ENCODE measurements at places on chromosomes 3 and 15.

- DNase-seq: no peak
These were observed 251.2 kb upstream of the CTDSPL start for GRCh38 chr3:37610529-37610928.

- DNase-seq: no peak
These were observed 23.8 kb upstream of the ZNF148 start for GRCh38 chr3:125398952-125399351.

- no peak for DNase-seq
These were observed 56.7 kb upstream of the CNTN4 start for GRCh38 chr3:2041931-2042330.

DNA sequence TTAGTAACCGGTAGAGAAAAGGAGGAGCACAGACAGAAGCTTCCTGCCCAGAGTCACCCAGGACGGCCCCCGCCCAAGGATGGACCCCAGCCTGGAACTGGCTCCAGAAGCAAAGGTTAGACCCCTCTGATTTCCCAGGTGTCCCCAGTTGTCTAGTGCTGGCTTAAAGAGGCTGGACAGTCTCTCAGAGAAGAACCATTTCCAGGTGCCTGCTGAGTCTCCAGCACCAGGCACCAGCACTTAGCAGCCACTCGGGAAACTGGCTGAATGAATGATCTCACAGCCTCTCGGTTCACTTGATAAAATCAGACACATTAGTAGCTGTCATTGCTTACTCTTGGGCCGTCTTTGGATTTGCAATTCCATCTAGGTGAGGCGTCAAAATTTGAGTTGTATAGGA is 139.7 kb upstream of the HES1 start:
- no peak for DNase-seq

- peak; percentile 12 for DNase-seq
These were observed 165.6 kb downstream of the GMNC start for GRCh38 chr3:190696777-190697501.

DNA sequence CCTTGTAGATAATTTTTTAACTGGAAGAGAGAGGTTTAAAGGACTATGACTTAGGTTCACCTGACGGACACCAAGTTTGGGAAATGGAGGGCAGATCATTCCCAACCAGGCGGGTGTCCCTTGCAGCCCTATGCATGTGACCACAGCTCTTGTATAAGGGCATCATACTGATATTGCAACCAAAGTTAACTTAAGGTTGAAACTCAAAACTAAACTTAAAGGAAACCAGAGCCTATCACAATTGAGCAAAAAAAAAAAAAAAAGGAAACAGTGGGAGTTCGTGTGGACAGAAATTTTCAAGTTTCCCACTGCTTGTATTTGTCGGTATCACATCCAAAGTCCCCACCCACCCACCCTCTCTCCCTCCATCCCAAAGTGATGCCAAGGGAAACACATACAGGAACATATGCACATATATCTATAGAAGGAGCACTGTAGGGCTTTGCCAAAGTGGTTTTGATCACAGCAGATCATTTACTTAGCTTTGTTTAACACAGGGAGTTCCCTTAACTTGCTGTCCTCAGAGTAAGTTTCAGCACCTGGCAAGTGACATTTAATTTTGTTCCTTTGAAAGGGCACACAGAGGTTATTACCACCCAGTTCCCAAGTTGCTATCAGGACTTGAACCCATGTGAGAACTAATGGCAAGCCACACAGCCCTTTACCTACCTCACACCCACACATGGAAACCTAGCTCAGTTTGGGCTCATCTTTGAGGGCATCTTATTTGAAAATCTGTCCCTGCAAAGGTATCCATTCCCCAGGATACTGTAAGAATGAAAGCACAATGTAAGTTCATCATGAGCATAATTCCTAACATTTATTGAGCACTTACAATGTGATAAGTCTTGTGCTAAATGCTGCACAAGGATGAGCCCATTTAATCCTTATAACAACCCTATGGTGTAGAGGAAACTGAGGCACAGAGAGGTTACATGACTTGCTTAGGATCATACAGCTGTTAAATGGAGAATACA is 204.5 kb upstream of the CMC1 start:
- DNase-seq: no peak

DNA sequence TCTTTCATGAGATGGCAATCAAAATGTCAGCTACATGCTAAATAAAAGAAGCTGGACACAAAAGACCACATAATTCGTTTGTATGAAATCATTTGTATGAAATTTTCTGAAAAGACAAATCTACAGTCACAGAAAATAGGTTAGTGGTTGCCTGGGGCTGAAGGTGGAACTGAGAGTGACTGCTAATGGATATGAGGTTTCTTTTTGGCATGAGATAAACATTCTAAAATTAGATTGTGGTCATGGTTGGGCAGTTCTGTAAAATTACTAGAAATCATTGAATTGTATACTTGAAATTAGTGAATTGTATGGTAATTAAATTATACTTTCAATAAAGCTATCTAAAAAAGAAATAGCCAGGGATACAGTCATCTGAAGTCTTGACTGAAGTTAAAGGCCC is 2.7 kb upstream of the DMXL2 start:
- DNase-seq: no peak

DNA sequence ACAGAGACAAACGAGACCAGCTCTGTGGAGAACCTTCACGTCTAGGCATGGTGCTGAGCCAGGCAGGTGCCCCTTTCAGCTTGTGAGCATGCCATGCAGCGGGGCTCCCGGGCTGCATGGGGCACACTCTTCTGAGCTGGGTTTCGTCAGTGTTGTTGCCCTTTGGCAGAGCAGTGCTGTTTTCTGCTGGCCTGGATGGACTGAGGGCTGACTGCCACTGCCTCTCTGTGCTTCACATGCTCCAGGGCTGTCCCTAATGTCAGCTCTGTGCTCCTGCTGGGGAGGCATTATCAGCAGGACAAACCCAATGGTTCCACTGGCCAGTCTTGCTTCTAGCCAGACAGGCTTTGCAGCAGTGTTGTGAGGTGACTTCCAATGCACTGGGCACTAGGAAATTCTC is 9.5 kb downstream of the GASK1A start:
- DNase-seq: no peak

DNA sequence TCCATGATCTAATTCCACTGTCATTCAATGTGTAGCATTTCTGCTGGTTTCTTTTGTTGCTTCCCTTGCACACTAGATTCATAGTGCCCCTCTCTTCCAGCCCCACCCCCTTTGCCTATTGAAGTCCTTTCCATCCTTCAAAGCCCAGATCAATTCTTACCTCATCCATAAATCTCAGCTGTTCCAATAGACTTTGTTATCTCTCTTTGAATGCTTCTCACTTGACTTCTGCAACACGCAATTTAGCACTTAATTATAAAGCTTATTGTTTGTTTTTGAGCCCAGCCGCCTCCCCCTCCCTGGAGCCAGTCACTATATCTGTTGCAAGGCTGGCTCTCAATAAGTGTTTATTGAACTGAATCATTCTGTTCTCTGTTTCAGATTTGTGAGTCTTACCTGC is 174.6 kb upstream of the TBL1XR1 start:
- no peak for DNase-seq

DNA sequence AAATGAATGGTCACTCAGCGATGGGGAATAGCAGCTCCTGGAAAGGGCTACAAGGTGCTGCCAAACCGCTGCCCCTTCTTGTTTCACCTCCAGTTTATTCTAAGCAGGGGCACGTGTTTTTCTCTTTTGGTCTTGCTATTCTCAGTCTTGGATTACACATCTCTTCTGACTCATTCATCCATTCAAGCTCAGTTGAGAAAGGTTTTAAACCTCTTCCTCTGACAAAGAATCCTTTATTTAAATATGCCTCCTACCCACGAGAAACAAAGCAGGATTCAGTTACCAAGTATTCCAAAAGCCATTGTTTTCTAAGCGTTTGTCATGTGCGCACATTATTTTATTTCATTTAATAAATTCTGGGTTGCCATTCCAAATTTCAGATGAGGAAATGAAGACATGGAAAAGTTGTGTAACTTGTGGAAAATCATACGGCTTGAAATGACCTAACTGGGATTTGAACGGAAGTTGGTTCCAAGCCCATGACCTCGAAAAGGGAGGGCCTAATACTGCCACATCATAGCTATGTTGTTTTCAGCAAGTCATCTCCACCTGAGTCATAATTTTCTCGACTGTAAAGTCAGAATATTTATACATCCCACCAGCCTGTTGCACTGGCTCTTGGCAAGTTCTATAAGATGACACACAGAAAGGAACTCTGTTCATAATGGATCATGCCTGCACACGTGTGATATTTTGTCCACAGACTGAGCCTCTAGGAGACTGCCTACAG is 292.0 kb upstream of the SLCO3A1 start:
- DNase-seq: no peak

- no peak for DNase-seq
These were observed 12.7 kb upstream of the TOPBP1 start for GRCh38 chr3:133674290-133674919.

- no peak for DNase-seq
These were observed 46.2 kb downstream of the TBL1XR1 start for GRCh38 chr3:177150970-177151627.

DNA sequence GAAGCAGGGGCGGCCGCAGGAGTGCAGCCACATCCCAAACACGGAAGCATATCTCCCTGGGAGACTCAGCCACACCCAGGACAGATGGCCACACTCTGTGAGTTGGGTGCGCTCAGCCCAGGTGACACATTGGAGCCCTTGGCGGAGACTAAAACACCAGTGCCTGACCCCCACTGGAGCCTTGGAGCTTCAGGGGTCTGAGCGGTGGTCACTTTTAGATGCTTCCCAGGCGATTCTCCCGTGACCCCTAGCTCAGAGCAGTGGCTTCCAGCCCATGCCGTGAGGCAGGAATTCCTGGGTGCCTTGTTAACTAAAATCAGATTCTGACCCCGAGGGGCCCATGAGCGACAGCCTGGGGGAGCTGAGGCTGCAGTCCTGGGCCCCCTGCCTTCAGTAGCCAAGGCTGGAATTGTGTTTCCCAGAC is 54.5 kb downstream of the PLXNA1 start:
- DNase-seq: no peak

- DNase-seq: no peak
These were observed 112.1 kb upstream of the ICE2 start for GRCh38 chr15:60590935-60591495.

GRCh38 chr3:55405436-55405835 is 81.7 kb downstream of the WNT5A start:
- DNase-seq: no peak

- DNase-seq: no peak
These were observed 603.7 kb upstream of the ALCAM start for GRCh38 chr3:104763007-104763406.

DNA sequence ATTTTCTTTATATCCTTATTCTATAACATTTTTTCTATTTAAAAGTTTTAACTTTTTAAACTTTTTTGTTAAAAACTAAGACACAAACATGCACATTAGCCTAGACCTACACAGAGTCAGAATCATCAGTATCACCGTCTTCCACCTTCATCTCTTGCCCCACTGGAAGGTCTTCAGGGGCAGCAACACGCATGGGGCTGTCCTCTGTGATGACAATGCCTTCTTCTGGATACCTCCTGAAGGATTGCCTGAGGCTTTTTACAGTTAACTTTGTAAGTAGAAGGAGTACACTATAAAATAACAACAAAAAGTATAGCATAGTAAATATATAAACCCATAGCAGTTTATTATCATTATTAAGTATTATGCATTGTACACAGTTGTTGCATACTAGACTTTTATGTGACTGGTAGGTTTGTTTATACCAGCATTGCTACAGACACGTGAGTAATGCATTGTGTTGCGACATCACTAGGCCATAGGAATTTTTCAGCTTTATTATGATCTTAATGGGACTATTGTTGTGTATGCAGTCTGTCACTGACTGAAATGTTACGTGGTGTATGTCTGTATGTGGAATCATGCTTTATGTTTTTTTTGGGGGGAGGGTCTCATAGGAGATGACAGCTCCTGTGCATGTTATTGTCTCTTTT is 18.2 kb downstream of the ATP1B3 start:
- peak; percentile 70 for DNase-seq

- DNase-seq: peak; percentile 51
These were observed 1.7 kb downstream of the PKM start for GRCh38 chr15:72229076-72229946.

- no peak for DNase-seq
These were observed 31.6 kb downstream of the CFAP44 start for GRCh38 chr3:113409676-113410075.

GRCh38 chr3:86563400-86563970 is 427.5 kb downstream of the VGLL3 start:
- no peak for DNase-seq

DNA sequence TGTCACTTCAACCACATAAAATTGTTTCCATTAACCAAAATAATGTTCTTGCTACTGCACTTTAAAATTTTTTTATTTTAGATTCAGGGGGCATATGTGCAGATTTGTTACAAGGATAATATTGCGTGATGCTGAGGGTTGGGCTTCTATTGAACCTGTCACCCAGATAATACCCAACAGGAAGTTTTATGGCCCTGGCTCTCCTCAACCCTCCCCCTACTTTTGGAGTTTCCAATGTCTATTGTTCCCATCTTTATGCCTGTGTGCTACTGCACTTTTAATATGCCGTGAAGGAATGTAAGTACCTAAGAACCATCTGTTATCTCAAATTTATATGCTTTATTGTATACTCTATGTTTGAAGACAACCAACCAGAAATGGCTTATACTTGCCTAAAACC is 42.0 kb upstream of the IMPG2 start:
- DNase-seq: no peak

GRCh38 chr15:67812241-67812644 is 13.1 kb upstream of the SKOR1 start:
- DNase-seq: no peak

- DNase-seq: no peak
These were observed 28.1 kb downstream of the SPINK8 start for GRCh38 chr3:48305396-48305795.

DNA sequence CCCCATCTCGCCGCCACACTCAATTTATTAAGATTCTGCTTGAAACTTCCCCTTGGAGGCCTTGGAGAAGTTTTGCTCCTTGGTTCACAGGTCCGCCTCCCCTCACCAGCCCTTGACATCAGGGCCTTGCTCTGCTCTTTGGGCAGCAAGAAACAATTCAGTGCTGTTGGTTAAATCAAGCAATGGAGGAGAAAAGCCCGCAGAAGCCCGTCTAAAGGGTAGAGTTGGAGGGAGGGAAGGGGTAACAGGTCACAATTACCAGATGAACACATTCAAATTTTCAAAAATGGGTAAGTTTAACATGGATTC is 429 bp downstream of the PARP9 start:
- DNase-seq: no peak

DNA sequence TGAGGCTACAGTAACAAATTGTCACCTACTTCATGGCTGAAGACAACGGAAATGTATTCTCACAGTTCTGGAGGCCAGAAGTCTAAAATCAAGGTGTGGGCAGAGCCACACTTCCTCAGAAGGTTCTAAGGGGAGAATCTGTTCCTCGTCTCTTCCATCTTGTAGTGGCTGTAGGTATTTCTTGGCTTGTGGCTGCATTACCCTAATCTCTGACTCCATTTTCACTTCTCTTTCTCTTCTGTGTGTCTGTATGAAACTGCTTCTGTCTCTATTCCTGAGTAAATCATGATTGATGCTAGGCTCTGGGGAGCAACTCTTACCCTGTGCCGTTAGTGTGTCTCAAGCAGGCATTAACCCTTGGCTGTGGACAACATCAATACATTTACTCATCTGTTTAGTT is 164.7 kb downstream of the SQOR start:
- no peak for DNase-seq

All from CD14-positive monocyte (primary cell).